Activated CD4-positive, alpha-beta T cell treated with anti-CD3 and anti-CD28 coated beads for 36 hours (primary cell): ENCODE measurements at places on chromosomes 11 and 22. TPM values are rescaled to one million over a fixed set of nuclear protein-coding genes. Genes with fewer than 3 reads are reported as not detected.
A peak's percentile ranks its signal among the peaks of the same experiment; 100 is the strongest.

GRCh38 chr11:64887757-64888405 lies 9.5 kb upstream of the EHD1 start:
- DNase-seq, result peak; percentile 92

MRPL21 gene
- total RNA-seq, result 102 TPM

- DNase-seq, result peak; percentile 59
These were observed 841 bp upstream of the EIF4G2 start for GRCh38 chr11:10809373-10810160.

MS4A15 gene
- not detected for total RNA-seq

- no peak for DNase-seq
These were observed 2.3 kb upstream of the XBP1 start for GRCh38 chr22:28802595-28803123.

- no peak for DNase-seq
These were observed 72.4 kb upstream of the NUP50 start for GRCh38 chr22:45091254-45091854.

TNNI2 gene
- total RNA-seq, result not detected

ANGPTL5 gene
- not detected for total RNA-seq

GRCh38 chr22:50713571-50714056 lies 24.4 kb upstream of the ACR start:
- DNase-seq, result no peak

KRTAP5-10 gene
- total RNA-seq, result not detected

DNA sequence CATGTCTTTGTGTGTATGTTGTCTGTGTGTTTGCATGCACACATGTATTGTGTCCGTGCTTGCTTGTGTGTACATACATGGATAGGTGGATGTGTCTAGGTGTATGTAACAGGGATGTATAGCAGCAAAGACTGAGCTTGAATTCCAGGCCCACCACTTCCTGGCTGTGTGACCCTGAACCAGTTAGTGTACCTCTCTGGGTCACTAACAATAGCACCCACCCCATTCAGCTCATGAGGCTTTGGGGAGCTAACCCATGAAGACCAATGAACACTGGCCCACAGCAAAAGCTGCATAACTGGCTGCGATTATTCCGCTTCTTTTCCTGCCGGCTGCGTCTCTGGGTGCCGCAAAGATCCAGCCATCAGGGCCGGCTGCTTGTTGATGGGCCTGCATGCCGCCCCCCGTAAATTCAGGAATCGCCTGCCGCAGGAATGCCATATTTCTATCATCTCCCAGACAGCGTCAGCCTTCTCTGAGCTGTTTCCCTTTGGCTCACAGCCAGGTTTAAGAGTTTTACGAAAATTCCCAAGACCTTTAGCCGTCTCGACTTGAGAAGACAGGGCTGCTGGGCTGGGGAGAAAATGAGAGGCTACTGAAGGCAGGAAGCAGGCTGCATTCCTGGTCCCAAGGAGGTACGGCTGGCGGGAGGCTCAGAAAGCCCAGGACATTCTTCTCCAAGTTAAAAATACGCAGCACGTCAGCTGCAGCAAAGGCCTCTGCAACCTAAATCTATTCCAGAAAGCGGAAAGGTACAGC lies 224.6 kb downstream of the MN1 start:
- DNase-seq, result no peak

OR52D1 gene
- not detected for total RNA-seq

ELP4 gene
- total RNA-seq, result 21.9 TPM

DNA sequence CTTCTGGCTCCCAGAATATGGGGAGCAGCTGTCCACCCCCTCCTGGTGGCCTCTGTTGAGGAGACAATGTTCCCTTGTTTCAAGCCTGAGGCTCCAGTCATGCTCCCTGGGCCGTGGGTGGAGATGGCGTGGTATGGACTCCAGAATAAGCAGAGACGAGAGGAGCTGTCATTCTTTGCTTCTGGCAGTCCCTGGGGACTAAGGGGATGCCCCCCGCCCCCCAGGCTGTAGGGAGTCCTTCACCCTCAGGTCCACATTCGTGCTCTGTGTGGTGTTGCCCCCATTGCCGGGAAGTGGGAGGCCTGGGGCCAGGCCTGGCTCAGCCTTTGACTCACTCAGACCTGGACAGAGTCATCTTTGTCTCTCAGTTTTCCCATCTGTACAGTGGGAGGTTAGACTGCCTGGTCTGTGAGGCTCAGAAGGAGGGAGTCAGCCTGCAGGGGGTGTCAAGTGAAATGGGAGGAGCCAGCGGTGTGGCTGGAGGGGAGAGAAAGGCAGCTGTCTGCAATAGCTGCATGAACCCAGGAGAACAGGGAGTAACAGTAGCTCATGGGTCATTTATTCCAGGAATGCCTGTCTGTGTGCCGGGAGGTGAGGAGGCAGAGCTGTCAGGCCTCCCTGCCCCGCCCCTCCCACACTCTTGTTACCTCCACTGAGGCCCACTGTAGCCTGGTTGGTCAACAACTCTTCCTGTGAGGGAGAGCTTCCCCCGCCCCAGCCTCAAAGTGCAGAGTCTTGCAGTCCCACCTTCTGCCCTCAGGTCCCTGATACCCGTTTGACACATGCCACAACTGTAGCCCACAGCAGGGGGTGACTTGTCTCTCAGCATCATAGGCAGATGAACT lies 6.3 kb downstream of the ARHGEF17 start:
- DNase-seq, result no peak

DNA sequence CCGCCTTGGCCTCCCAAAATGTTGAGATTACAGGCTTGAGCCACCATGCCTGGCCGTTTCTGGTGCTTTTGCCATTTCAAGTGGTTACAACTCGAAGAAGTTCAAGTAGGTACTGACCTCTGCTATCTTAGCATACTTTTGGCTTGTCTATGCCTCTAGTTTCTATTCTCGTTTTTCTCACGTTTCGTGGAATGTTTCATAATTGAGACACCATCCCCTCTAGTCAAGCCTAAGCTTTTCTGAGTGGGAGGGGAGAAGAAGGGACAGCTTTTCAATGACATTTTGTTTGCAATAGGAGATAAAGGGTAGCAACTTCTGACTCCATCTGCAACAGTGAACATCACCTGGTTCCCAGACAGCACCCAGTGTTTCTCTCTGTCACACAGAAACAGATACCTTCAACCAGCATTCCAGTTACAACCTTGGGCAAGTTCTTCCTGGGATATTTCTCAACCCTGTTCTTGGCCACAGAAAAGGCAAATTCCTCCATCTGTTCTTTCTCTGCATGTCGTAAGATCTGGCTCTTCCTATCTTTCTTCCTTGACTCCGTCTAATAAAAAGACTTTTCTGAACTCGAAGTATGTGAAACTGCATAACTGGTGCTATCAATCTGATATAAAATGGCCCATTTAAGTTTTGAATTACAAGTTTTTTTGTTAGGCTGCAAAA lies 25.5 kb downstream of the DDI1 start:
- no peak for DNase-seq

HSPB2 gene
- not detected for total RNA-seq

DNA sequence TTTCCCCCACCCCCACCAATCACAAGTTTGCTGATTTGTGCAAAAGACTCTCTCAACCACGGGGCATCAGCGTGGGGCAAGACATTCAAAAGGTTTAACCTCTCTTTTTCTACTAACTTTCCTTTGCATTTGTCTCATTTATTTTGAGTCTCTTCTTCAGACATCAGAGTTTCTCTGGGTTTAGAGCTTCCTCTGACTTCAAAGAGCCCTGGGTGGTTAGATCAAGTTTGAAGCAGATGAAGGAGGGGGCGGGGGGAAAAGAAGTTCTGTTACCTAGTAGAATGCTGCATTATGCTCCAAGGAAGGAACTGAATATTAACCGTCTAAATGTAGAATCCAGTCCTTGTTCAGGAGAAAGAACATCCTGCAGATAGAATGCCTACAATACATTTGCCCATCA lies 24.5 kb downstream of the GAS2 start:
- DNase-seq, result peak; percentile 30

- no peak for DNase-seq
These were observed 417.8 kb downstream of the MIAT start for GRCh38 chr22:27075028-27075678.

- DNase-seq, result no peak
These were observed 5.9 kb downstream of the GNG3 start for GRCh38 chr11:62713343-62713742.

MS4A3 gene
- total RNA-seq, result not detected

- peak; percentile 53 for DNase-seq
These were observed 88.9 kb downstream of the KCNQ1 start for GRCh38 chr11:2533587-2534133.

KCNK7 gene
- total RNA-seq, result 0.37 TPM

GRCh38 chr11:48103621-48104567 lies 112.7 kb upstream of the OR4B1 start:
- DNase-seq, result no peak

- no peak for DNase-seq
These were observed 21.9 kb downstream of the ZMAT5 start for GRCh38 chr22:29744902-29745301.

CNGA4 gene
- 0.21 TPM for total RNA-seq

GRCh38 chr11:3224401-3225057 lies 5.9 kb upstream of the MRGPRG start:
- DNase-seq, result no peak

DNA sequence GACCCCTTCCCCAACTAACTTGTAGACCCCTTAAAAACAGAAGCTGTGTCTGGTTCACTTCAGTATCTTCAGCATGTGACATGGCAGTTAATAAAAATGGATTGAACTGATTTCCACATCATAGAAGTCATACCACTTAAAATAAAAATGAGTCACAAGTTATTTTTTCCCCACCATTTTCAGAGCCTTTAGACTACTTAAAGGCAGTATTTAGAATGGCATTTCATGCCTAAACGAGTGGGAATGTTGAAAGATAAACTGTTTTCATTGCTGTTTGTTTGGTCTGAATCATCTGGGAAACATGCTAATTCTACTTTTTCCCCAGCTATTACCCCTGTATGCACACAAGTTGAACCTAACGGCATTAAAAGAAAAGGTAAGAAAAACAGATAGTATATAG lies 324.0 kb downstream of the RAB38 start:
- no peak for DNase-seq

GRCh38 chr22:46598737-46599424 lies 21.3 kb upstream of the GRAMD4 start:
- no peak for DNase-seq

DNA sequence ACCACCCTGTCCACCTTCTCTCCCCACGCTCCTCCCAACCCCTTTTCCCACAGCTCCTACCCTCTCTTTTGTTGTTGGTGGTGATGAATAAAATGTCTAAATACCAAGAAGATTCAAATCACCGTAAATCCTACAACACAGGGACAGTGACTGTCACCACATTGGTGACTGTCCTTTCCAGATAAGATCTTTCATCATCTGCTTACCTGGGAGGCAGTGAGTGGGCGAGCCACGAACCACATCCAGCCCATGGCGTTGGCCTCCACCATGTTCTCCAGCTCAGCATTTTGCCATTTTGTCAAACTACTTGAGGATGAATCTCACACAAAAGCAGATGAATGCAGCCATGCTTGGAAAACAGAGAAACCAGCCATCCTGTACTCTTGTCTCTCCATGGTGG lies 6.7 kb upstream of the CYTH4 start:
- DNase-seq, result peak; percentile 86

DNA sequence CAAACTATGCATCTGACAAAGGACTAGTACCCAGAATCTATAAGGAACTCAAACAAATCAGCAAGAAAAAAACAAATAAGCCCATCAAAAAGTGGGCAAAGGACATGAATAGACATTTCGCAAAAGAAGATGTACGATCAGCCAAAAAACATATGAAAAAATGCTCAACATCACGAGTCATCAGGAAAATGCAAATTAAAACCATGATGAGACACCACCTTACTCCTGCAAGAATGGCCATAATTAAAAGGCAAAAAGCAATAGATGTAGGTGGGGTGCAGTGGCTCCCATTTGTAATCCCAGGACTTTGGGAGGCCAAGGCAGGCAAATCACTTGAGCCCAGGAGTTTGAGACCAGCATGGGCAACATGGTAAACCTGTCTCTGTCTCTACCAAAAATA lies 10.4 kb upstream of the OR10V1 start:
- DNase-seq, result no peak

CENPM gene
- 65.2 TPM for total RNA-seq

ART1 gene
- total RNA-seq, result not detected

DNA sequence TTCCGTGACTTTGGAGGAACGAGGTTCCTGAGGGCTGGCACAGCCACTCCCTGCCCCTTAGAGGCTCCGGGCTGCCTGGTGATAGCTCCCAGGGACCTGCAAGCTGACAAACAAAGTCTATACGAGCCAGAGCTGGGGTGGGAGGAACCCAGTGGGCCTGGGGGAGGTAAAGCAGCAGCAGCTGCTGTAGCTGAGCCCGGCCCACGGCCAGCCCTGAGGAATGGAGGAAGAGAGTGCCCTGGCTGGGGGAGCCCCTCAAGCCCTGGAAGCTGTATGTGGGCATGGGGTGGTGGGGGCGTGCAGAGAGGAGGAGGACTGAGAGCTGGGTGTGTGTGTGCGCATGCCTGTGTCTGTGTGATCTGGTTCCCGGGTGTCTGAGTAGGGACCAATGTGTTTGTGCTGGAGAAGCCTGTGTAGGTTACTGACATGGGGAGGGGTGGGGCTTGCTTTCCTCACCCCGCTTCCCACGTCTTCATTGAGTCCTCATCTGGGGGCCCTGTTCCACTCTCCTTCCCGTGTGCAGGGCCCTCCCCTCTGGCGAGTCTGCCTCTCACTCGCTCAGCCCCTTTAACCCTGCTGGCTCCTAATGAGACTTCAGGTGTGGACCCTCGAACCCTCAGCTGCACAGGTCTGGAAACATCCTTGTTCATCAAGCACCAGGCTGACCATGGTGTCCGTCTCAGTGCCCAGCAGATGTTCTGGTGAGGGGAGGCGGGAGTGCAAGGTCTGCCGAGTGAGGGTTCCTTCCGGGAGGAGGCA lies 10.8 kb downstream of the ST3GAL4 start:
- DNase-seq, result no peak
